Right lobe of liver (tissue), 6 donors: ENCODE measurements at places on chromosomes 13 and 19. TPM values are rescaled to one million over a fixed set of nuclear protein-coding genes. Genes with fewer than 3 reads are reported as not detected.

- H3K4me3 ChIP-seq, result peak overlapping the region; percentile 13
- no peaks in the 10 kb centered on the region for H3K36me3 ChIP-seq
- H3K4me1 ChIP-seq, result peaks cover 51% of the 10 kb centered on the region
- H3K27ac ChIP-seq, result peak overlapping the region; percentile 91
These were observed 10.5 kb downstream of the FOXA3 start for GRCh38 chr19:45874620-45874966.

DNA sequence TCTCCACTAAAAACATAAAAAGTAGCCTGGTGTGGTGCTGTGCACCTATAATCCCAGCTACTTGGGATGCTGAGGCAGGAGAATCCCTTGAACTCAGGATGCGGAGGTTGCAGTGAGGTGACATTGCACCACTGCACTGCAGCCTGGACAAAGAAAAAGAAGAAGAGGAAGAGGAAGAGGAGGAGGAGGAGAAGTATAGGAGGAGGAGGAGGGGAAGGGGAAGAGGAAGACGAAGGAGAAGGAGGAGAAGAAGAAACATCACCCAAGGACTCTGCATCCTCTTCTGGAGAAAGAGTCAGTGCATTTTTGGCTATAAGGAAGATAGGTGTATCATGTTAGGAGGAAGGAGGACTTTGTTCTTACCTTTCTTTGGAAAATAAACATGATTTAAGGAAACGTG, 13.0 kb upstream of the FPR3 start:
- no peaks in the 10 kb centered on the region for H3K4me1 ChIP-seq
- no peak for DNase-seq
- H3K36me3 ChIP-seq, result no peaks in the 10 kb centered on the region

DNA sequence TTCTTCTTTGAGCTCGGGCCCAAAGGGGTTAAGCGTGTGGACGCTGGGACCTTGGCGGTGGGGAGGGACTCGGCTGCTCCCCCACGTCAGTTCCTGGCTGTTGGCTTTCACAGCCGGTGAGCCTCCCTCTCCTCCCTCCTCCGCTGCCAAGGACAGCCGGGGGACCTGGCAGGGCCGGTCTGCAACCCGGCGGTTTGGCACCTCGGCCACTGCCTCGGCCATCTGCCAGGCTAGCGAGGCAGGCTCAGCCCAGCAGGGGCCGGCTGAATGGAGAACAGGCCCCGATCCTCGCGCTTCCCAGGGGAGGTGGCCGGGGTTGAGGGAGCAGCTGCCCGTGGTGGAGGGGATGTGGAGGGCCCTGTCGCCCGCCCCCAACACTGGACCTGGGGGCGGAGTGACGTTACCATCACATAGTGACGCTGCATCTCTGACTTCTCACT, 5.0 kb downstream of the TLE5 start:
- peaks cover 32% of the 10 kb centered on the region for H3K36me3 ChIP-seq
- peak; percentile 91 for DNase-seq
- peak overlapping the region; percentile 18 for H3K27ac ChIP-seq

DNA sequence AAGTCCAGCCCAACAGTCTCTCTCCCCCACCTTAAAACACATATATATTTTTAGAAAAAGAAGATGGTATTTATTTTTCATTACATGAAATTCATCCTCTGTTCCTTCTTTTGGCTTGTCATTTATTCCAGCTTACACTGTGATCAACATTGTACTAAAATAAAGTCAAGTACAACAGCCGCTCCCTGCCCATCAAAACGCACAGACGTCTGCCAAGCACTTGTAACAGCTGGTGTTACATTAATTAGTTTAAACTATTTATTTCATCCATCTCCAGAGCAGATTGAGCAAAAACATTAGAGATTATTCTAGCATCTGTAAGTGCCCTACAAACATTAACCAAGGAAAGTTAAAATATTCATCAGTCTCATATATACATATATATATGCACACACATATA, 350.5 kb downstream of the DACH1 start:
- H3K36me3 ChIP-seq, result no peaks in the 10 kb centered on the region
- H3K27ac ChIP-seq, result no peak overlapping the region
- no peaks in the 10 kb centered on the region for H3K4me1 ChIP-seq

Gene LIM2
- not detected for total RNA-seq

GRCh38 chr13:31043957-31044356, 111.5 kb downstream of the TEX26 start:
- no peak overlapping the region for H3K4me3 ChIP-seq
- H3K27ac ChIP-seq, result no peak overlapping the region
- DNase-seq, result no peak

DNA sequence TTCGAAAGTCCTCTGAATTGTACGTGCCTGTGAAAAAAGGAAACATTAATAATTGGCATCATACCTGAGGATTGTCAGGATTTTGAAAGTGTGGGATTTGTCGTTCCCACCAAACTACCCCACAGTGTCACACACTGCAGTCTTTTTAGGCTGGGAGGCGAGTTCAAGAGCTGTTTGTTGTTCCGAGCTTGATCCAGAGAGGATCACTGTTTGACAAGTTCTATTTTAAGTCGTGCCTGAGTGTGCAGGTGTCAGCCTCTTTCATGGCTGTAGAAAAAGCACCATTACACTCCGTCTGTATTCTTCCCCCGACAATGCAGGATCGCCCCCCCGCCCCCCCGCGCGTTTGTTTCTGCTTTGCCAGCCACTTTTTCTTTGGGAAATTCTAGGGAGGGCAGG, 635 bp upstream of the NBEA start:
- H3K27ac ChIP-seq, result no peak overlapping the region
- H3K27me3 ChIP-seq, result no peaks in the 10 kb centered on the region
- no peak for DNase-seq
- no peaks in the 10 kb centered on the region for H3K4me1 ChIP-seq
- peak overlapping the region; percentile 69 for H3K4me3 ChIP-seq

Gene SCN1B
- 2.6 TPM for total RNA-seq
